Astrocyte (in vitro differentiated cells and primary cell): ENCODE measurements at places on chromosomes 3 and 15. TPM values are rescaled to one million over a fixed set of nuclear protein-coding genes. Genes with fewer than 3 reads are reported as not detected.

The TMOD3 gene
- 65.2 TPM in 2 replicates for total RNA-seq

The BFSP2 gene
- total RNA-seq: not detected in 2 replicates

The LYZL4 gene
- total RNA-seq: not detected in 2 replicates

The TMEM212 gene
- total RNA-seq: not detected in 2 replicates

The ZNF445 gene
- 20.9 and 21.3 TPM in 2 replicates for total RNA-seq

The C15orf40 gene
- 15.3 and 18.1 TPM in 2 replicates for total RNA-seq

The EPHB1 gene
- 1.9 and 4.1 TPM in 2 replicates for total RNA-seq

The ZNF80 gene
- not detected in 2 replicates for total RNA-seq

The MCTP2 gene
- total RNA-seq: 2.6 and 4.5 TPM in 2 replicates

The HEG1 gene
- 62.1 and 65.7 TPM in 2 replicates for total RNA-seq
